ENCODE measurements at places on chromosomes 11 and 22.

GRCh38 chr11:13249992-13250391 is 27.6 kb upstream of the BMAL1 start:
- peaks cover 16% of the 10 kb centered on the region for H3K27me3 ChIP-seq
- H3K4me1 ChIP-seq = no peaks in the 10 kb centered on the region
- H3K36me3 ChIP-seq = no peaks in the 10 kb centered on the region
- H3K27ac ChIP-seq = no peak overlapping the region
- no peak for DNase-seq
- H3K4me3 ChIP-seq = no peak overlapping the region

DNA sequence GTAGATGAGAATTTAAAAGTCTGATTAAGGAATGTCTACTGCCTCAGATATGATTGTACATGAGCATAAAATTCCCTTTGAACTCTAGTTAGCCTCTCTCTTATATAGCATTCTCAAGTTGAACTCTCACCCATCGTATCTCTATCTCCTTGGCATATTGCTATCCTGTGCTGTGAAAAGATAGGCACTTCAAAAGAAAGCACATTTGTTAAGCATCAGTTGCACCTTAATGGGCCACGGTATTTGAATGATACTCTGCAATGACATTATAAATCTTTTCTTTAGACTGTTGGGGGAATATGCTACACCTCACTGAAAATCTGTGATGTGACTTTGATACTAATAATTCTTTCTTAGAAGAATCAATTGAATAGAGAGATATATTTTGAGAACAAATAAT is 570.7 kb downstream of the JRKL start:
- H3K4me1 ChIP-seq = peaks cover 8% of the 10 kb centered on the region
- DNase-seq = no peak
- no peaks in the 10 kb centered on the region for H3K36me3 ChIP-seq
- peak overlapping the region; percentile 12 for H3K27ac ChIP-seq
- no peak overlapping the region for H3K4me3 ChIP-seq

DNA sequence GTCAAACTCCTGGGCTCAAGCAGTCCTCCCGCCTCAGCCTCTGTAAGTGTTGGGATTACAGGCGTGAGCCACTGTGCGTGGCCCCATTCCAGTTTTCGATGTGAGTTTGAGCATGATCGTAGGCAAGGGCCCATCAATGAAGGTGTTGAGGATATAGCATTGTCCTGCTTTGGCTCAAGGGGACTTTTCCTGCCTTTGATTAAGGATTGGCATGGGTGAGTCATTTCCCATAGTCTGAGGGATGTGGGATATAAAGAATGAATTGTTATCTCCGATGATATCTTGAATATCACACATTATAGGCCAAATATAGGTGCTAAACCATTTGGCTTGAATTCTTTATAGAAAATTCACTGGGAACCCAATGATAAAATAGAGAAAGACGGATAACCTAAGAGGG is 30.4 kb downstream of the STIM1 start:
- H3K4me1 ChIP-seq = peaks cover 4% of the 10 kb centered on the region
- no peak overlapping the region for H3K4me3 ChIP-seq
- peaks cover 3% of the 10 kb centered on the region for H3K27me3 ChIP-seq
- peaks cover 9% of the 10 kb centered on the region for H3K36me3 ChIP-seq
- H3K27ac ChIP-seq = no peak overlapping the region

GRCh38 chr11:75432911-75433321 is at the start of gene KLHL35:
Gene KLHL35 (minus strand): TSS chr11:75433203. CDS start chr11:75430629, 2,574 bp downstream.
- H3K27me3 ChIP-seq = peaks cover 82% of the 10 kb centered on the region
- peaks cover 15% of the 10 kb centered on the region for H3K36me3 ChIP-seq
- H3K4me3 ChIP-seq = peak within 1 kb of the TSS; percentile 65
- H3K27ac ChIP-seq = no peak within 1 kb of the TSS

DNA sequence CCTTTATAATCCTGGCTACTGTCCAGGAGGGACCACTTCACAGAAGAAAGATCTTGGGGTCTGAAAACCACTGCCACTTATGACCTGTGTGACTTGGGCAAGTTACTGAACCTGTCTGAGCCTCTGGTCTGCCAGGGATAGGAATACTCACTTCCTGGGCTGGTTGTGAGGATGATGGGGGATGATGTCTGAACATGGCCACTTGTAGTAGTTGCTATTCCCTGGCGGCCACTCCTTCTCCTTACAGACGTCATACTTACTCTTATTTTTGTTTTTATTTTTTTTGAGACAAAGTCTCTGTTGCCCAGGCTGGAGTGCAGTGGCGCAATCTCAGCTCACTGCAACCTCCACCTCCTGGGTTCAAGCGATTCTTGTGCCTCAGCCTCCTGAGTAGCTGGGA is 26.1 kb downstream of the CD82 start:
- no peaks in the 10 kb centered on the region for H3K36me3 ChIP-seq
- H3K4me1 ChIP-seq = peaks cover 67% of the 10 kb centered on the region
- H3K27me3 ChIP-seq = peaks cover 12% of the 10 kb centered on the region
- no peak overlapping the region for H3K27ac ChIP-seq
- no peak for DNase-seq

DNA sequence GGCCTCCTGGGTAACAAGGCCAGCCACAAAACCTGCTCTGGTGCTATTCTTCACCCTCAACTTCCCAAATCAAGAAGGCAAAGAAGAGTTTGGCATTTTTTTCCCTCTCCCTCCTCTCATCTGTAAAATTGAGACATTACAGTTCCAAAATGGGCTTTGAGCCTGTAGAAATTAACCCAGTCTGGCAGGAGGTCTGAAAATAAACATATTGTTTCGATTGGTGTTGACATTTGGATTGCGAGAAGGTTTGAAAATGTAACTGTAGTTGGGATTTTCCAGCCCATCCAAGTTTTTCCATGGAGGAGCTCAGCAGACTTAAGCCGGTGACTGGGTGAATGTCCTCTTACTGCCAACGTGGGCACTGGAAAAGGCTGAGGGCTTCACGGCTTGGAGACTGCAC is 35.0 kb upstream of the ALX4 start:
- H3K27me3 ChIP-seq = peaks cover 65% of the 10 kb centered on the region
- no peaks in the 10 kb centered on the region for H3K36me3 ChIP-seq
- H3K27ac ChIP-seq = no peak overlapping the region
- peaks cover 34% of the 10 kb centered on the region for H3K4me1 ChIP-seq
- no peak overlapping the region for H3K4me3 ChIP-seq

Measured in nephron progenitor cell (in vitro differentiated cells).